ENCODE measurements at places on chromosomes 7 and 10.

- no peak for DNase-seq
These were observed 1.8 kb upstream of the SP8 start for GRCh38 chr7:20788420-20788990.

DNA sequence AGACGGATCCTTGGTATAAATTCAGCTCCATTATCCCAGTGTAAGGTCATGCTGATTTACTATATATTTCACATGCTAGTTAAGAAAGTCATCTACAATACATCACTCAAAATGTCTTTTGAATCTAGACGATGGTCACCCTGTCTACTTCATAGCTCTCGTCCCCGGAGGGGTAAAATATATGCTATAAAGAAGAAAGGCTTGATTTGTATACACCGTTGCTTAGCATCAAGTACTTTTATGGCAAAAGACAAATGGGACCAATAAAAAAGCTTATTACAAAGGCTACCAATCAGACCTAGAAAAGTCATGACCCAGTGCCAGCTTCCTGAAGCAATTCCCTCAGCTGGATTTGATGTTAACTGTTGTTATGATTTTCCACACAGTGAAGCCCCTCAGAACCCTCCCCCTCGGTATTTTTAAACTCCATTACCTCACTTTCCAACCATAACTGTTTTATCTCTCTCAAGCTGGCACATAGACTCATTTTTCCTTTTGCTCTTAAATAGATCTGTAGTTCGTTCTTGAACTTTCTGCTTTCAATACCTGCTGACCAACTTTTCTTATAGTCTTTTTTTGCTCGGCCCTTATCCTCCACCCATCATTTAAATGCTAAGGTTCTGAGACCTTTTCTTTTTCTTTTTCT, 104.9 kb downstream of the DOCK4 start:
- no peak for DNase-seq

DNA sequence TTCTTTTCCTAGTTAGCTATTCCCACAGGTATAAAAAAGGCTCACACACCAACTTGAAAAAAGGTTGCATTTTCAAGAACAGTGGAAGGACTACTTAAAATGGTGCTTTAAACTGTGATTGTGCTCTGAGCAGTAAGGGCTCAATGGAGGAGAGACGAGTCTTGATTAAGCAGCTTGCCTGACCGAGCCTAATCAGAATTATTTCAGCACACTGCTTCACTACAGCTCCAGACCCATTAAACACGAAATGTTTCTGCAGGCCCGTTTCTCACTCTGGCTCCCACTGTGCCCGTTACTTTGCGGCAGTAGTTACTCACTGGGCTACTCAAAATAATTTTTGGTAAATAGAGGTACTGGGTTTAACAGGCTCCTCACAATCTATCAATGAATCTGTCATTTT, 126.0 kb downstream of the NRCAM start:
- DNase-seq: no peak

DNA sequence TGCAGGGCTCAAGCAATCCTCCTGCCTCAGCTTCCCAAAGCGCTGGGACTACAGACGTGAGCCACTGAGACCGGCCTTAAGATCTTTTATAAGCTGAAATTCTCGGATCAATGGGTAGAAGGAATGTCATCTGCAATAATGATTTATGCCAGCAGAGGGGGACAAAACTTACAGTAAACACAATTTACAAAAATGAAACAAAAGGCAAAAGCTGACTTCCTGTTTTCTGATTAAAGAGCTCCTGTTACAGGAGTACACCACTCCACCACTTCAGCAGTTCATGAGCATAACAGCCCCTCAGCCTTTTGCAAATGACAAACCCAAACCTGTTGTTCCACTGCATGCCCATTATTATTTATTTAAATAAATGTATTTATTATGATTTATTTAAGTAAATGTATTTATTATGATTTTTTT, 88.5 kb upstream of the ATP6V0A4 start:
- DNase-seq: peak; percentile 75

DNA sequence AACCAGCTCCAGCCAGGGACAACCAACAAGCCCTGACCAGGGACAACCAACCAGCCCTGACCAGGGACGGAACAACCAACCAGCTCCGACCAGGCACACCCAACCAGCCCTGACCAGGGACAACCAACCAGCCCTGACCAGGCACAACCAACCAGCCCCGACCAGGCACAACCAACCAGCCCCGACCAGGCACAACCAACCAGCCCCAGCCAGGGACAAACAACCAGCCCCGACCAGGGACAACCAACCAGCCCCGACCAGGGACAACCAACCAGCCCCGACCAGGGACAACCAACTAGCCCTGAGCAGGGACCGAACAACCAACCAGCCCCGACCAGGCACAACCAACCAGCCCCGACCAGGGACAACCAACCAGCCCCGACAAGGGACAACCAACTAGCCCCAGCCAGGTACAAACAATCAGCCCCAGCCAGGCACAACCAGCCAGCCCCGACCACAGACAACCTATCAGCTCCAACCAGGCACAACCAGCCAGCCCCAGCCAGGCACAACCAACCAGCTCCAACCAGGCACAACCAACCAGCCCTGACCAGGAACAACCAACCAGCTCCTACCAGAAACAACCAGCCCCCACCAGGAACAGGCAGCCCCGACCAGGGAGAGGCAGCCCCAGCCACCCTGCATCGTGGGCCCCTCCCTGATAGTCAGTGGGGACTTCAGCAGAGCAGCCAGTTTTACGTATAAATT, 56.4 kb downstream of the PROSER2 start:
- DNase-seq: no peak

DNA sequence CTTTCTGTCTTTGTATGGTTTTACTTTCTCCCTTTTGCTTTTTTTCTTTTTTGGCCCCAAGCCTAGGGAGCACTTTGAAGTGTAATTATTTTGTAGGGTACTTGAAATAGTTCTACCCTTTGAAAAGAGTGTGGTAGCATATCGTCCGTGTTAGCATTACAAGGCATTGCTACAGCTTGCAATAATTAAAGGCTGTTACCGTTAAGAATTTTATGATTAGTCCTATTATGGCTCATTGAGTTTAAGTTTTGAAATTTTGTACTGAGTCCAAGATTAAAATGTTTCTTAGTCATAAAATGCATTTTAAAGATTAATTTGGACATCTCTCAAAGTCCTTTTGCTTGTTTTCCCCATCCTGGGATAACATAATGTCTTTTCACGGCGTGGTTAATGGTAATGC, 490.0 kb upstream of the LRRN3 start:
- no peak for DNase-seq

- DNase-seq: no peak
These were observed 56.8 kb downstream of the MGMT start for GRCh38 chr10:129523723-129524316.

DNA sequence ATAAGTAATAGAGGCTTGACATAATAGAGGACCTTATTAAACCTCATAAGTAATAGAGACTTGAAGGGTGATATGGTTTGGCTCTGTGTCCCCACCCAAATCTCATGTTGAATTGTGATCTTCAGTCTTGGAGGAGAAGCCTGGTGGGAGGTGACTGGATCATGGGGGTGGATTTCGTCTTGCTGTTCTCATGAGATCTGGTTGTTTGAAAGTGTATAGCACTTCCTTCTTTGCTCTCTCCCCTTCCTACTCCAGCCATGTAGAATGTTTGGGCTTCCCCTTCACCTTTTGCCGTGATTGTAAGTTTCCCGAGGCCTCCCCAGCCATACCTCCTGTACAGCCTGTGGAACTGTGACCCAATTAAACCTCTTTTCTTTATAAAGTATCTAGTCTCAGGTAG, 8.6 kb downstream of the KIFBP start:
- no peak for DNase-seq

GRCh38 chr10:58367069-58367468, 18.1 kb upstream of the TFAM start:
- no peak for DNase-seq

DNA sequence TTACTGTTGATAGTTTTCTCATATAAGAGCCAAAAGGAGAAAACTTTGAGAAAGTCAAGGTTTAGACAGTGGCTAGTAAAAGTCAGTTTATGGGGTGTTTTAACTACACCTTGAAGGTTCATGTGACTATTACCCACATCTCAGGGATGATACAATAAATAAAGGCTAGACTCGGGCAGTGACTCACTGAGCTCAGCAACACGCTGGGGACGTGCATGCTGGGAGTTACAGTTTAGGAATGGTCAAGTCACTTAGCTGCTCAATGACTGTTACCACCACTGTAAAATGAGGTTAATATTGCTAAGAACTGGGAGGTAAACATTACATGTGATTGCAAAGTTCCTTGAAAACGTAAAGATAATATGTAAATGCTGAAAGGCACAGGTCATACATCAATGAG, 1254.4 kb upstream of the PHF14 start:
- peak; percentile 84 for DNase-seq

DNA sequence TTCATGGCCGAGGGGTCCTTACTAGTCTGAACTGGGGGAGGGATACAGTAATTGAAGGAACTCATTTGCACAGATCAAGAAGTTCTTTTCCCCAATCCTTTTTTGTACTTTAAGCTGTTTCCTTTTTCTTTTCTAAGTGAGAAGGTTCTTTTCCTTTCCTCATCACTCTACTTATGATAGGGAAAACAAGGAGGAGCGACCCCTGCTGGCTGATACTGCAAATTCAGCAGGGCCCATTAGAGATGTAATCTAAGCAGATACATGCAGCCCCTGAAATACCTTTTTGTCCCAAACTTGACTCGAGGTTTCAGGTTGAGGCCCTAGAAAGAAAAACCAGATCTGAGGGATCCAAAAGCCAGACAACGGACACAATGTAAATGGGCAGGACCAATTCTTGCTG, 305.5 kb downstream of the DNAJB9 start:
- DNase-seq: no peak

DNA sequence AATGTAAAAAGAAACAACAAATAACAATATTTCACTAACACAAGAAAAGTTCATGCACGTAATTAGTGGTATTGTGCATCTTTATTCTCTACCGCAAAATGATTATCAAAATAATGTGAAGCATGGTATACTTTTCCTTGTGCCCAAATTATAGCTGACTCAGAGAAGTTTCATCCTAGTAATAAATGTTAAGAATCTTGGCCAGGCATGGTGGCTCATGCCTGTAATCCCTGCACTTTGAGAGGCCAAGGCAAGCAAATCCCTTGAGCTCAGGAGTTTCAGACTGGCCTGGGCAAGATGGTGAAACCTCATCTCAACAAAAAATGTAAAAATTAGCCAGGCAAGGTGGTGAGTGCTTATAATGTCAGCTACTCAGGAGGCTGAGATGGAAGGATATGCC, 105.0 kb downstream of the KMT2C start:
- no peak for DNase-seq

GRCh38 chr10:117320050-117320665, 55.1 kb downstream of the PDZD8 start:
- peak; percentile 13 for DNase-seq

GRCh38 chr10:47092376-47092775, 181.1 kb downstream of the PTPN20 start:
- no peak for DNase-seq

- peak; percentile 47 for DNase-seq
These were observed 12.5 kb upstream of the EBLN1 start for GRCh38 chr10:22230158-22230833.

GRCh38 chr10:35611750-35612149, 6.6 kb downstream of the GJD4 start:
- no peak for DNase-seq

- no peak for DNase-seq
These were observed 267.0 kb downstream of the MAD1L1 start for GRCh38 chr7:1965579-1966294.

- no peak for DNase-seq
These were observed 6.8 kb downstream of the AEBP1 start for GRCh38 chr7:44110719-44111635.

DNA sequence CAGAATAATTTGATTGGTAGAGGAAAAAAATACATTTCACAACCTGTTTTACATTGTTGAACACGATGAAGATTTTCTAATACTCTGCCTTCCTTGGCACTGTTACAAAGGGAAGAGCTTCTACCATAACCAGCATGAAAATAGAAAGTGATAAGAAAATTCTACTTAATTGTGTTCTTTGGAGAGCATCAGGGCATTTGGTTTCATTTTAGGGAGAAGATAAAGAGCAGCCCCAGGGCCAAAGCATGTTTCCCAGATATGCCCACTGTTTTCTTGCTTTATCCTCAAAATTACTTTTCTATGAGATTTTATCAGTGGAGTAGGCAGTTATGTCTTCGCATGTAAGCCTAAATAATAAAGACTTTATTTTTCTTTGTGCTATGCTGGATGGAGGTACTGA, 9.5 kb downstream of the CHRM2 start:
- DNase-seq: no peak

DNA sequence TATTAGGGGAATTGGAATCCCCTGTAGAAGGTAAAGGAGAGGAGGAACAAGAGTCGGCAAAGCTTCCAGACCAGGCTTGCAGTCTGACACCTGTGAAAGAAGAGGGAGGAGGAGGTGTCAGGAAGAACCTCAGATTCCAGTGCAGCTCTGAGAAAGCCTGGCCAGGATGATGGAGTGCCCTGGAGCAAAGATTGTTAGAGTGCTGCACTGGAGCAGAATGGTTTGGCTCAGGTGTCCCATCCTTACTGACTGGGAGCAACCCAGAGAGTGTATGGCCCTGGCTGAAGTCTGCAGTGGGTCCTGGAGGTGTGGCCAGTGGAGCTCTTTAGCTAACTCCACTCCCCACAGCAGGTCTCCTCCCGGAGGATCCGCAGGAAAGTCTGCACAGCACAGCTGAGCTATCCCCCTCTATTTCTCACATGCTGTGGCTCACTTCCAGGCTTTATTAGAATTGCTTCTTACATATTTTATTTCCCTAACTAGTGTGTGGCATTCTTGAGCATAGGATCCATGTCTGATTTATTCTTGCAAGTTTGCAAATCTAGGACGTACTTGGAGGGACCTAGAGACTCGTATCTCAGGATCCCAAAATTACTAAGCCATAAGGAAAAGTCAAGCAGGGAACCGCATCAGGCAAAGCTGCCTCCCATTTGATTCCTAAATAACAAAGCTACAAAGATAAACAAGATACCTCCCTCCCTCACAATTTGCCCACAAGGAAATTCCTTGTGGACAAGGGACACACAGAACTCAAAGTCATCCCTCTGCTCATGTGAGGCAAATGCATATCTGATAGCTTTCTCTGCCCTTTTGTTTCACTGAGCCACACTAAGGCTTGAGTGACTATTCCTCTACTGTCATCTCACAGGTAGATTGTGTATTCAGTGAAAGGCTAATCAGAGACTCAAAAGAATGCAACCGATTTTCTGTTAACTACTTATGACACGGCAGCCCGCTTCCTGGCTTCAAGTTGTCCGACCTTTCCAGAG, 58.8 kb downstream of the VIM start:
- DNase-seq: no peak

GRCh38 chr10:102523250-102524029, 19.7 kb downstream of the SUFU start:
- no peak for DNase-seq

DNA sequence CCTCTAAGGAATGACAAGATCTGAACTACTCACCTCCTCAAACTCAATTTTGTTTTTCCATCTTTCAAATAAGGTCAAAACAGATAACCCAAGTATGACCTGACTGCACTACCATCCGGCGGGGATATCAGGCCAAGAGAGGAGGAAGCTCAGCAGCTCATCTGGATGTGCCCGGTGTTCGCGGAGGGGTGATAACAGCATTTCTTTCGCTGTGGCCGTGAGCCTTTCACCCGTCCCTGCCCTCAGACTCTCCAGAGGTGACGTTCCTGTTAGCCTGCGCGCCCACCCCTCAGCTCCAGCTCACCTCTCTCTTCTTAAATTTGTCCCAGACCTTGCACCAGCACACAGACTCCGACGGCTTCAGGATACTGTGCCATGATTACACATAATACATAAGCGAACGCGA, 526 bp downstream of the ZNF248 start:
- peak; percentile 1 for DNase-seq

- DNase-seq: no peak
These were observed 204.1 kb upstream of the POM121L12 start for GRCh38 chr7:52831321-52831720.

GRCh38 chr7:16563281-16564022, 36.8 kb downstream of the LRRC72 start:
- peak; percentile 81 for DNase-seq
